ENCODE measurements at places on chromosomes 7 and 10.

- DNase-seq = no peak
Measured at GRCh38 chr10:501596-501995, 187.9 kb downstream of the DIP2C start.

- no peak for DNase-seq
Measured at GRCh38 chr7:22586101-22586785, 86.3 kb upstream of the STEAP1B start.

DNA sequence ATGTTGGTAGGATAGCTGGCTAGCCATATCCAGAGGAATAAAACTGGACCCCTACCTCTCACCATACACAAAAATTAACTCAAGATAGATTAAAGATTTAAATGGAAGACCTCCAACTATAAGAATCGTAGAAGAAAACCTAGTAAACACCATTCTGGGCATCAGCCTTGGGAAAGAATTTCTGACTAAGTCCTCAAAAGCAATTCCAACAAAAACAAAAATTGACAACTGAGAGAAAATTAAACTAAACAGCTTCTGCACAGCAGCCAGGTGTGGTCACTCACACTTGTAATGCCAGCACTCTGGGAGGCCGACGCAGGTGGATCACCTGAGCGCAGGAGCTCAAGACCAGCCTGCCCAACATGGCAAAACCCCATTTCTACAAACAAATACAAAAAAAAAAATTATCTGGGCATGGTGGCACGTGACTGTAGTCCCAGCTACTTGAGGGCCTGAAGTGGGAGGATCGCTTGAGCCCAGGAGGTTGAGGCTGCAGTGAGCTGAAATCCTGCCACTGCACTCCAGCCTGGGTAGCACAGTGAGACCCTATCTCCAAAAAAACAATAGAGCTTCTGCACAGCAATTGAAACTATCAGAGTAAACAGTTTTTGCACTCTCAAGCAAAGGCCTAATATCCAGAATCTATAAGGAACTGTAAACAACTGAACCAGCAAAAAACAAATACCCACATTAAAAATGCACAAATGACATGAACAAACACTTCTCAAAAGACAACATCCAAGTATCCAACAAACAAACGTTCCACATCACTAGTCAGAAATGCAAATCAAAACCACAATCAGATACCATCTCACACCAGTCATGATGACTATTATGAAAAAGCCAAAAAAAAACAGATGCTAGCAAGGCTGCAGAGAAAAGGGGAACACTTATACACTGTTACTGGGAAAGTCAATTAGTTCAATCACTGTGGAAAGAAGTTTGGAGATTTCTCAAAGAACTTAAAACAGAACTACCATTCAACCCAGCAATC is 4.8 kb downstream of the CRPPA start:
- peak; percentile 88 for DNase-seq

GRCh38 chr7:130024390-130024789 is 26.8 kb downstream of the ZC3HC1 start:
- no peak for DNase-seq

GRCh38 chr10:44387853-44388251 is 3.0 kb upstream of the CXCL12 start:
- DNase-seq = no peak

- DNase-seq = no peak
Measured at GRCh38 chr7:145732521-145732920, 384.1 kb upstream of the CNTNAP2 start.

DNA sequence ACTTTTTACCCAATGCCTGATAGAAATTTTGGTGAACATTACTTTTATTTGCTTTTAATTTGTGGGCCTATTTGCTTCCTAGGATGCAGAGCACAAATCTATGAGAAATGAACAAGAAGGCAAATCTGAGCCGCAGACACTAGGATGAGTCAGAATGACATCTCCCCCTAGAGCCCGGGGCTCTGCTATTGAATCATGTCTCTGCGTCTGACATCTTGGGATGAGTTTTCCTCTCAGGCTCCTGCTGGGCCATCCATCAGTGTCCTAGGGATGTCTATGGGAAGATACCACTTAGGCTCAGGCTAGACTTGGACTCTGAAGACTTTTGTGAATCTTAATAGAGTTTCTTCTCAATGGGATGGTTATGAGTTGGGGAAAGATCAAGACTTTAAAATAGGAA is 157.3 kb upstream of the MTPN start:
- DNase-seq = no peak

GRCh38 chr10:75083972-75084833 is 27.3 kb upstream of the SAMD8 start:
- no peak for DNase-seq

GRCh38 chr7:10579561-10579960 is 394.1 kb upstream of the PHF14 start:
- no peak for DNase-seq

DNA sequence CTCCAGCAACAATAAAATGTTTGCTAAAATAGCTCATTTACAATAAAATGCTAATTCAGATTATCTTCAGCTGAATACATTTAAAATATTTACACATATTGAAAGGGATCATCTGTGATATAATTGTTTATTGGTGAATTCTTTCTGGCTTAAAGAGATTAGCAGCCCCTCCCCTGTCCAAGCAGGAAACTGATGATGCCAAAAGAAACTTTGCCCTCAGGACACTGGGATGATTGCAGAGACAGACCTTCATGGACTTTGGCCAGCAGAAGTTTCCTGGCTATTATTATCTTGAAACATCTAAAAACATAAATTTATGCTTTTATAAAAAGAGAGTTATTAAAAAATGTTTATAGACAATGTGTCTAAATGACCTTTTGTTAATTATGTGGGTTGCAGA is 764.9 kb upstream of the MBL2 start:
- DNase-seq = no peak

GRCh38 chr10:42896735-42897134 is 114.1 kb downstream of the BMS1 start:
- DNase-seq = no peak

GRCh38 chr7:101365956-101366355 is 3.3 kb downstream of the COL26A1 start:
- no peak for DNase-seq

DNA sequence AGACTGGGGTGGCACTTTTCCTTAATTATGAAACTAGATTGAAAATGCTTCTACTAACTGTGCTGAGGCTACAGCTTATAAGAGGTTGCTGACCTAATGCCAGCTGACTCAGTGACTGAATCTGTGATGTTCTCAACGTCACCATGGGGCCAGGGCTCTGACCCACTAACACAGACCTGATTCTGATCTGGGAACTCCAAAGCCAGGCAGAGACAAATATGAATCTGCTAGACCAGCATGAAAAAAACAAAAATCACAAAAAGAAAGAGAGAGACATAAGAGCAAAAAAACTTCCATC is 16.1 kb downstream of the USP6NL start:
- DNase-seq = no peak

GRCh38 chr10:124547647-124548168 is 86.1 kb downstream of the LHPP start:
- DNase-seq = no peak

- peak; percentile 81 for DNase-seq
Measured at GRCh38 chr7:90864088-90864487, 268.0 kb downstream of the CDK14 start.

GRCh38 chr7:157017603-157018327 is 7.3 kb upstream of the MNX1 start:
- DNase-seq = peak; percentile 60

DNA sequence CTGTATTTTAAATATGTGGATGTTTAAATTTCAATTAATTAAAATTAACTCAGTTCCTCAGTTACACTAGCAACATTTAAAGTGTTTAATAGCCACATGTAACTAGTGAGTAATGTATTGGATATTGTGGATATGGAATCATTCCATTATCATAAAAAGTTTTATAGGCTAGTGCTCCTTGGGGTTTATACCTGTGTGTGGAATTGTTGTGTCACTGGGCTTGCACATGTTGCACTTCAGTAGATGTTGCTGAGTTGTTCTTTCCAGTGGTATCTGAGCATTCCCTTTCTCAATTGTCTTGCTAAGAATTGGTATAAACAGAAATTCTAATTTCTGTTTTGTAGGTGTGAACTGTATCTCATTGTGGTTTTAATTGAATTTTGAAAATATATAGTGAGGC is 113.0 kb downstream of the ADK start:
- DNase-seq = no peak
